ENCODE measurements at places on chromosomes 6 and 20.

DNA sequence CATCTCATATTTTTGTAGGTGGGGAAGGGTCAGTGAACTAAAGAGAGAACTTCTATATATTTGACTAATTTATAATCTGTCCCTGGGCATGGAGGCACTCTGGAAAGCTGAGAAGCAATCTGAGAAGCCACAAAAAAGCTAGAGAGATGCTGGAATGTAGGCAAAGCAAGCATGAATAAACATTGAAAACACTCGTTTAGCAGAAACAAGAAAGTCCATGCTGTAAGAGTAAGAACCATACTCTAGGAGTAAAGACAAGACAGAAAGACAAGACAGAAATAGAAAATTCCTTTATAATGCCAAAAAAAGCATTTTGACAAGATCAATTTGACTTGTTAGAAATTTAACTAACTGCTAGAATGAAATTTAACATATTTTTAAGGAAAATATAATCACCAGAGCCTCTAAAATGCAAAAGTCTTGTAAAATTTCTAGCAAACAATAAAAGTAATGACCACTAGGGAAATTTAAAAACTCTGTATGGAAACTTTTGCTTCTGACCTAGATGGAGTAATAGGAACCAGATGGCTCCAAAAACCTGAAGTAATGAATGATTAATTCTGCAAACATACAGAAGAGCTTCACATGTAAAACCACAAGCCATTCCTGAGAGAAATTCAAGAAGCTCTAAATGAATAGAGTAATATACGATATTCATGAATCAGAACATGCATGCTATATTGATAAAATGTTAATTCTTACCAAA lies 625.7 kb upstream of the PTCHD4 start:
- DNase-seq, result peak; percentile 71

DNA sequence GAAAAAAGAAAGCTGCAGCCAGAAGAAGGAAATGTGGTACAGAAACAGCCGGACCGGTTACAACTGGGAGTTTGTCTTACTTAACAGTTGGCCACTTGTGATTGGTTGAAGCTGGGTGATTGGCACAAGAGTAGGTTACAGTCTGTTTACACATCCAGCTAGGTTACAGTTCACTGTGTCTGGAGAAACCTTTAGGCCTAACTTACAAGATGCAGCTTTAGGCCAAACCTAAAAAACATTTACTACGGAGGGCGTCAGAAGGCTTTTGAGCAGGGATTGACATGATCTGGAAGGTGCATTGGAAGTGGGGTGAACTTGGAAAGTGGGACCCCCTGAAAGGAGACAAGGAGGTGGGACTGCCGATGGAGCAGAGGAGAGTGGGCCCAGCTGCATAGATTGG lies 122.3 kb downstream of the BANF2 start:
- peak; percentile 30 for DNase-seq

GRCh38 chr6:20137240-20137639 lies 75.0 kb downstream of the MBOAT1 start:
- no peak for DNase-seq

- DNase-seq, result no peak
Observed at GRCh38 chr6:91447081-91447480, 860.2 kb upstream of the MAP3K7 start.

DNA sequence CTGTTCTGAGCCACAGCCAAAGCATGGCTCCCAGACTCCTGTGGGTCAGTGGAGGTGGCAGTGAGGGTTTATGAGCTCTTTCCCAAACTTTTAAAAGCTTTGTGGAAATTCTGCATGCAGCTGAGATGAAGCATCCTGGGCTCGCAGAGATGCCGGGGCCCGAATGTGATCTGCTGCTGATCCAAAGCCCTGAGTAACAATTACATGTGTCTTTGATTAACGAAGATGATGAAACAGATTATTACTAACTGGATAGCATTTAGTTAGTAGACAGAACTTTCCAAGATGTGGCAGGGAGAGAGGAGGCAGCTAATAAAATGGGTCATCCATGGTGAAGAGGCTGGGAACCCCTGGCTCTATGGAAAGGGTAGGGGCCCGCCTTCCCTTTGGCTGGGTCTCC lies 43.9 kb upstream of the MDFI start:
- no peak for DNase-seq

GRCh38 chr20:44692932-44693480 lies 22.2 kb upstream of the CCN5 start:
- DNase-seq, result peak; percentile 99

GRCh38 chr20:57259121-57259937 lies 7.1 kb downstream of the BMP7 start:
- no peak for DNase-seq

DNA sequence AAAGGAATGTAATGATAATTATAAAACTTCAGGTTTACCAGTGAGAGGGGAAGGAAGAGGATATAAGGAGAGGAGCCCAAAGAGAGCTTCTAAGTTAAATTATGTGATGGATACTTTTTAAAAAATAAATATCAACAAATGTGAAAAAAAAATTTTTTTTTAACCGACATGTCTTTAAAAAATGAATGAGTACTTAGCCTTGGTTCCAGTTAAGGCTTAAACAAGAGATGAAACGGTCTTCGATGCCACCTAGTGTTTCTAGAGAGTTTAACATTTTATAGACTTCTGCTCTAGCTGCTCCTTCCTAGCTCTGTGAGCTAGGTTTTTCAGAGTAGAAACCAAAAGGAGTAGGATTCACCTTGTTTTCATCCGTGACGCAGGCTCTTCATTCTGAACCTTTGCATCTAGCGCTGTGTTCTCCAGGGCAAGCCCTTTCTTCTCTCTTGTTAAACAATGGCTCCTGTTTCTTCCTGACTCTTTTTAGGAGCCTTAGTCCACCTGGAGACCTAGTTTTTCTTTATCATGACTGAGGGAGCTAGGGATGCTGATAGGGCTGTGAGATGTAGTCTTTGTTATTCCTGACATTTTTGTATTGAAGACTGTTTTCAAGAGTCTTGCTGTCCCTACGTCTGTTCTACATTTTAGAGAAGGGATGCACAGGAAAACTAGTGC lies 42.4 kb upstream of the GNRH2 start:
- peak; percentile 57 for DNase-seq

GRCh38 chr6:16964553-16965499 lies 137.0 kb upstream of the STMND1 start:
- peak; percentile 74 for DNase-seq

- no peak for DNase-seq
Observed at GRCh38 chr20:46983466-46983865, 88.8 kb downstream of the EYA2 start.

DNA sequence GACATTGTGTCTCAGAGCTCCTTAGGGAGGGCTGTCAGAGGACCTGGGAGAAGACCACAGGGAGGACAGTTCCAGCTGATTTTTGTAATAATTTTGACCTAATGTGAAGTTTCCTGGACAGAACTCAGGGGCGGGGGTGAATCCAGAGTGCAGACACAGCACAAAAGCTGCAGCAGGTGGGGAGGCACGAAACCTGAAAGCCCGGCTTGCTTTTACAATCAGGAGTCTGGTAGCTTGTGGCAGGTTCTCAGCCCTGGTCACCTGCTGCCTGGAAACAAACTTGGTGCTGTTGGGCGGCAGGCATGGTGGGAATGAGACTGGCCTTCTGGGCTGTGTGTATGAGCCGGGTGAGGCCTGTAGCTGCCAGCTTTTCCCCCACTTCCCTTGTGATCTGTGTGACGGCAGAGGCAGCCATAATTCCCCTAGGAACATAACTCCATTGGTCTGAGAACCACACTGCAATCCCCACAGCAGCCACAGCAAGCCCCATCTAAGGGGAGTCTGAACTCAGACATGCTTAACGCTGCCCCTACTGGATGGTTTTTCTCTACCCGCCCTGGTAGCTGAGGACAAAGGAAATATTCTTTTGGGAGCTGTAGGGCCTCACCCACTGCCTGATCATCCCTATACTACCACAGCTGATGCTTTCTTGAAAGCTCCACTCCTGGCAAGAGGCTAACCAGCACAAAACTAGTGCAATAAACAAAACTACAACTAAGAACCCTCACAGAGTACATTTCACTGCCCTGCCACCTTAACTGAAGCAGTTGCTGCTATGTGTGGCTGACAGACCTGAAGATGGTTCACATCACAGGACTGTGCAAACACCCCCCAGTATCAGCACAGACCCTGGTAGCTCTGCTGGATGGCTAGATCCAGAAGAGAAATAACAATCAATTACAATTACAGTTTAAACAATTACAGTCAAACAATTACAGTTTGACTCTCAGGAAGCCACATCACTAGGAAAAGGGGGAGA lies 1055.1 kb upstream of the GJE1 start:
- DNase-seq, result peak; percentile 20

DNA sequence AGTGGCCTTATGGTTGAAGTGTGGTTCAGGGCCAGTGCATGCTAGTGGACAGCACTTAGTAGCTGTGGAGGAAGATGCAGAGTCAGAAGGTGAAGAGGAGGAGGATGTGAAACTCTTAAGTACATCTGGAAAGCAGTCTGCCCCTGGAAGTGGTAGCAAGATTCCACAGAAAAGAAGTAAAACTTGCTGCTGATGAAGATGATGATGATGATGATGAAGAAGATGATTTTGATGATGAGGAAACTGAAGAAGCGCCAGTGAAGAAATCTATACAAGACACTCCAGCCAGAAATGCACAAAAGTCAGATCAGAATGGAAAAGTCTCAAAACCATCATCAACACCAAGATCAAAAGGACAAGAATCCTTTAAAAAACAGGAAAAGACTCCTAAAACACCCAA lies 28.9 kb downstream of the MDFI start:
- DNase-seq, result no peak

GRCh38 chr20:35387334-35387733 lies 24.4 kb downstream of the UQCC1 start:
- DNase-seq, result peak; percentile 59

GRCh38 chr20:49346682-49347081 lies 68.8 kb upstream of the ZNFX1 start:
- peak; percentile 38 for DNase-seq

GRCh38 chr6:33297956-33298772 lies 578 bp downstream of the RGL2 start:
- DNase-seq, result peak; percentile 87

GRCh38 chr6:13286181-13286580 lies 42.2 kb downstream of the TBC1D7 start:
- no peak for DNase-seq

- no peak for DNase-seq
Observed at GRCh38 chr6:167475947-167476346, 151.1 kb downstream of the TTLL2 start.

- DNase-seq, result no peak
Observed at GRCh38 chr20:22758815-22759214, 174.4 kb upstream of the FOXA2 start.

DNA sequence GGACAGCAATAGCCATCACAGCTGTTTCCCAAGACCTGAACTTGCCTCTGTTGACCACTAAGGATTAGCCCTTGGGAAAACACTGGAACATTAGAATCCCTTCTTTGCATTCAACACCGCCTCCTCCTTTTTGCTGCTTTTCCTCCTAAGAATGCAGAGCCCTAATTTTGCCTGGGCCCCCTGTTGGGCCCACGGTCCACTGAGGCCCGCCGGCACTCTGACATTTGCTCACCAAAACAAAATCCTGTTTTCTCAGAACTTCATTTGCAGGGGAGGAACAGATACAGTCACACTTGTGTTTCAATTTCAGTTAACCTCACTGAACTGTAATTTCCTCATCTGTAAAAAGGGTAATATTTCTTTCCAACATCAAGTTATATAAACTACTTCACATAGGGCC lies 116.0 kb upstream of the JARID2 start:
- no peak for DNase-seq

DNA sequence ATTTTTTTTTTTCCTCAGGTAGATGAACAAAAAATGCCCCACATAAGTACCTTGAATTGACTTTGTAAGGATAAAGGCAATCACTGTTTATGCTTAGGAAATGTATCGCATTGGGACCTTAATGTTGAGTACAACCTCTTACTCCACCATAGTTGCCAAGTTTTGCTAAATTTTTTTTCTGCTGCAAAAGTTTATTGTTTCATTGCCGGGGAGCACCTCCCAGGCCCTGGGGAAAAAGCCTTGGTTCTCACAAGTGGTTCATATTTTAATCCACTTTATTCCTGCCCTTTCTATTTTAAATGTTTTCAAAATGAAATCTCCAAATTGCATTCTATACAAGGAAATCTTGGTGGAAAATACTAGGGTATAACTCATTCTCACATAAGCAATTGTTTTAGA lies 52.3 kb upstream of the UTRN start:
- DNase-seq, result no peak

GRCh38 chr6:3835055-3835731 lies 14.0 kb upstream of the FAM50B start:
- DNase-seq, result no peak

DNA sequence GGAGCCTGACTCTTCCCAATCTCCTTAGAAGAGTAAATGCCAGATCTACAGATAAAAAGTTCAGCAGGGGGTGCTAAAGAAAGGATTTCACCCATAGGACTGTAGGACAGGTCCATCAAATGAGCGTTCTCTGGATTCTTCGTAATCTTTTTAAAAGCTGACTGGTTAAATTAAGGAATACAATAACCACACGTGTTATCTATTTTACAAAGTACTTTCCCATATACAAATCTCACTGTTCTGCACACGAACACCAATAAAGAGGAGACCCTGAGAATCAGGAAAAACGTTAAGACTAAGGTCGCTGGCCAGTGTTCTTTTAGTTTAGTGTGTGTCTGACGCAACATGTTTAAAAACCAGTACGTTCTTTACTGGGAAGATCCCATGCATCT lies 542 bp downstream of the TUBE1 start:
- peak; percentile 71 for DNase-seq

- peak; percentile 61 for DNase-seq
Observed at GRCh38 chr6:2749969-2750600, 637 bp downstream of the MYLK4 start.

DNA sequence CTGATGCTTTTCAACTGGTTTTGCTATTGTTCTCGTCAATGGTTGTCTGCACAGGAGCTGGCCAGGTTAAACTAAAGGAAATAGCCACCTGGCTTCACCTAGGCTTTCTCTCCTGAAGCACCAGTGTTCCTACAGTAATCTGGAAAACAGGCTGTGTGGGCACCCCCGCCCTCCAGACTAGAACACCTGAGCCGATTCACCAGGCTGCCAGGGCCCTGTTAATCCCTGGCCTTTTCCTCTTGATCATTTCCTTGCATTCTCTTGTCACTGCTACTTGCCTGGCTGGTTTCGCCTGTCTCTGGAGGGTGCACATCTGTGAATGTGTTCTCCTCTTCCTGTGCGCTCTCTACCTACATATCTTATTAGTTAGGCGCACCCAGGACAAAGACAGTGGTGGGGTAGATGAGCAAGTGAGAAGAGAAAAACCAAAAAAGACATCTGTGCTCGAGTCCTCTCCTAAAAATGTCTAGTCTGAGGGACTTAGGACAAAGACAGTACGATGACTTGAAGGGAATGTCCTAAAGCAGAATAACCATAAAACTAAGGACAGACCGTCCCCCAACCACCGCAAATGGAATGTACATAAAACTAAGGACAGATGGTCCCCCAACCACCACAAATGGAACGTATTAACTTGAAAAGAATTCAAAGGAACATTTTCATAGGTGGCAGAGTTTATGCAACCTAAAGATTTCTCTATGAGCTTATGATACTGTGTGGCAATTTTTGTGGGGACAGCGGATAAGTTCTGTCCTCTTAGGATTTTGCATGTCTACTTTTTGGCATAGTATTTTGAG lies 45.9 kb upstream of the EMILIN3 start:
- DNase-seq, result no peak

- DNase-seq, result peak; percentile 82
Observed at GRCh38 chr6:44002593-44003344, 124.5 kb downstream of the MRPL14 start.

- DNase-seq, result no peak
Observed at GRCh38 chr20:43798291-43799149, 71.7 kb upstream of the GTSF1L start.
